ENCODE measurements at places on chromosomes 3 and 15.

GRCh38 chr3:100852840-100853239, 140.4 kb downstream of the ABI3BP start:
- H3K27ac ChIP-seq, result no peak overlapping the region
- no peaks in the 10 kb centered on the region for H3K27me3 ChIP-seq
- no peaks in the 10 kb centered on the region for H3K36me3 ChIP-seq
- H3K4me3 ChIP-seq, result no peak overlapping the region
- no peak for ATAC-seq
- H3K4me1 ChIP-seq, result no peaks in the 10 kb centered on the region

- ATAC-seq, result no peak
- H3K4me3 ChIP-seq, result no peak overlapping the region
- no peaks in the 10 kb centered on the region for H3K4me1 ChIP-seq
- H3K27me3 ChIP-seq, result no peaks in the 10 kb centered on the region
- no peaks in the 10 kb centered on the region for H3K36me3 ChIP-seq
Observed at GRCh38 chr15:32881528-32881927, 163.7 kb downstream of the GREM1 start.

GRCh38 chr3:63450023-63450422, 171.9 kb downstream of the SYNPR start:
- H3K27me3 ChIP-seq, result peaks cover 9% of the 10 kb centered on the region
- no peaks in the 10 kb centered on the region for H3K36me3 ChIP-seq
- H3K27ac ChIP-seq, result no peak overlapping the region

- no peak for ATAC-seq
- no peak overlapping the region for H3K4me3 ChIP-seq
- no peaks in the 10 kb centered on the region for H3K4me1 ChIP-seq
- H3K27me3 ChIP-seq, result no peaks in the 10 kb centered on the region
Observed at GRCh38 chr3:145079436-145079835, 1081.5 kb downstream of the PLOD2 start.

- no peaks in the 10 kb centered on the region for H3K36me3 ChIP-seq
- H3K4me3 ChIP-seq, result no peak overlapping the region
Observed at GRCh38 chr15:83178390-83178789, 29.2 kb downstream of the HDGFL3 start.

DNA sequence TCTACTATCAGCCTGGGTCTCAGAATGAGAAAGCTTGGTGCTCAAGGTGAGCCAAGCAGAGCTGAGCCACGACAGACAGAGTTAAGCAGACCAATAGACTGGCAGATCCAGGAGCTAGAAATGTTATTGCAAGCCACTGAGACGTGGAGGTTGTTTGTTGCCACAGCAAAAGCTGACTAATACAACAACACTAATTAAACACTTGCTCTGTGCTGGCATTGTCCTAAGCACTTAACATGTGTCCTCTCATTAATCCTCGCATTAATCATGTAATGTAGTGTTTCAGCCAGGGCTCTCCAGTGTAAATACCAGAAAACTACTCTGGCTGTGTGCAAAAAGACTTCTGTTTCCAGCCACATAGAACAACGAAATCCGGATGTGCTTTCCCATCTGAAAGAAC, 11.6 kb upstream of the SPSB4 start:
- no peak overlapping the region for H3K27ac ChIP-seq
- no peaks in the 10 kb centered on the region for H3K36me3 ChIP-seq
- H3K4me1 ChIP-seq, result no peaks in the 10 kb centered on the region
- H3K4me3 ChIP-seq, result no peak overlapping the region
- peaks cover 21% of the 10 kb centered on the region for H3K27me3 ChIP-seq
- no peak for ATAC-seq

- peaks cover 33% of the 10 kb centered on the region for H3K27me3 ChIP-seq
- no peak overlapping the region for H3K27ac ChIP-seq
- ATAC-seq, result no peak
Observed at GRCh38 chr3:185958626-185959025, 20.8 kb upstream of the TRA2B start.

- no peaks in the 10 kb centered on the region for H3K4me1 ChIP-seq
- ATAC-seq, result no peak
- no peak overlapping the region for H3K4me3 ChIP-seq
- no peak overlapping the region for H3K27ac ChIP-seq
- H3K27me3 ChIP-seq, result peaks cover 30% of the 10 kb centered on the region
Observed at GRCh38 chr3:180693656-180694055, 14.4 kb upstream of the CCDC39 start.

GRCh38 chr3:152835601-152836102, 721 bp downstream of the P2RY1 start:
- peak overlapping the region; percentile 66 for H3K4me3 ChIP-seq
- H3K36me3 ChIP-seq, result no peaks in the 10 kb centered on the region
- H3K4me1 ChIP-seq, result peaks cover 21% of the 10 kb centered on the region
- H3K27ac ChIP-seq, result no peak overlapping the region

- peaks cover 75% of the 10 kb centered on the region for H3K36me3 ChIP-seq
- no peak overlapping the region for H3K4me3 ChIP-seq
- no peak for ATAC-seq
- peak overlapping the region; percentile 6 for H3K27ac ChIP-seq
Observed at GRCh38 chr3:57646723-57647122, 46.2 kb downstream of the DENND6A start.

- H3K27me3 ChIP-seq, result peaks cover 4% of the 10 kb centered on the region
- no peak overlapping the region for H3K4me3 ChIP-seq
- no peak for ATAC-seq
- H3K36me3 ChIP-seq, result no peaks in the 10 kb centered on the region
- H3K27ac ChIP-seq, result no peak overlapping the region
Observed at GRCh38 chr3:63607716-63608115, 44.8 kb upstream of the SNTN start.

DNA sequence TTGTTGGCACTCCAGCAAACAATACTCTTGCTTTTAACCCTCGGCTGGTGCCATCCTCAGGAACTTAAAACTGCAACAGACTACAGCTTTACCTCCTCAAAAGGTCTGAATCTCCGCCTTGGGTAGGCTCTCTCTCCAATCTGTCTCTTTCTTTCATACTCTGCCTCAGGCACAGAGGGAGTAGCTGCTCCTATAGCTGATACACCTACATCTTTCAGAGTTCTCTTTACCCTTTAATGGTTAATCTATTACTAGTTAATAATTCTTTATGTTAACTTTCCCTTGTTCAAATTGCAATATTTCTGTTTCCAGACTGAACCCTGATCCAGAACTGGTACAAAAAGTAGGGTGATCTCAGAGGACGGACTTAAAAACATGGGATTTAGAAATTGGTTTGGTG, 66.2 kb downstream of the MAP4 start:
- H3K27ac ChIP-seq, result no peak overlapping the region
- peaks cover 10% of the 10 kb centered on the region for H3K36me3 ChIP-seq
- peaks cover under 1% of the 10 kb centered on the region for H3K4me1 ChIP-seq
- H3K27me3 ChIP-seq, result no peaks in the 10 kb centered on the region

- no peaks in the 10 kb centered on the region for H3K36me3 ChIP-seq
- peaks cover 22% of the 10 kb centered on the region for H3K27me3 ChIP-seq
- peaks cover under 1% of the 10 kb centered on the region for H3K4me1 ChIP-seq
- H3K27ac ChIP-seq, result no peak overlapping the region
- no peak for ATAC-seq
- no peak overlapping the region for H3K4me3 ChIP-seq
Observed at GRCh38 chr15:88395872-88396781, 71.1 kb downstream of the MRPL46 start.

DNA sequence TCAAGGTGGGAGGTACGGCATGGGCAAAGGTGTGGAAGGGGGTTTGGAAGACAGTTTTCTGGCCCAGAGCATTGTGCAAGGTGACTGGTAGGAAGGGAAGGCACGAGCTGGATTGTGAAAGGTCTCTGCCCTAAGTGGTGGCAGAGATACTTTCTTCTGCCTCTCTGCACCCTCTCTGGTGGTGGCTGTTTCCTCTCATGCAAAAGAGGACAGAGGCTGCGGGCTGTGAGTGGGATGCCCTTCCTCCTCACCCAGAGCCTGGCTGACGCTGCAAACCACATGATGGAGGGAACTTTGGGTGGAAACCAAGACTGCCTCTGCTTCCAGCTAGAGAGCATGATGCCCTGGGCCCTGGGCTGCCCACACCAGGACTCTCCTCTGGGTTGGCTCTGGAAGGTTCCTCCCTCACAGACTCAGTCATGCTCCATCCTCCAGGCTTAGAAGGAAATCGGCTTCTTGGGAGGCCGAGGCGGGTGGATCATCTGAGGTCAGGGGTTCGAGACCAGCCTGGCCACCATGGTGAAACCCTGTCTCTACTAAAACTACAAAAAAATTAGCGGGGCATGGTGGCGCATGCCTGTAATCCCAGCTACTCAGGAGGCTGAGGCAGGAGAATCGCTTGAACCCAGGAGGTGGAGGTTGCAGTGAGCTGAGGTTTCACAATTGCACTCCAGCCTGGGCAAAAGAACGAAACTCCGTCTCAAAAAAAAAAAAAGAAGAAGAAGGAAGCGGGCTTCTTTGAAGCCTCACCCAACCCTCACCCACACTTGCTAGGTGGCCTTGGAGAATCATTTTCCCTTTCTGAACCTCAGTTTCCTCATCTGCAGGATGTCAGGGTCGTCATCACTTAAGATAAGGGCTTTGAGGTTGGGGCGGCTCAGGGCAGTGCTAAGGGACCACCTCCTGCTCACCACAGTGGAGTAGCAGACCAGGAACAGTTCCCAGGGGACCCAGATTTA, 8.3 kb downstream of the PSTPIP1 start:
- peaks cover 51% of the 10 kb centered on the region for H3K4me1 ChIP-seq
- H3K27ac ChIP-seq, result peak overlapping the region; percentile 72
- peak overlapping the region; percentile 40 for H3K4me3 ChIP-seq
- peaks cover 12% of the 10 kb centered on the region for H3K36me3 ChIP-seq
- ATAC-seq, result peak; percentile 97
- H3K27me3 ChIP-seq, result no peaks in the 10 kb centered on the region

- ATAC-seq, result peak; percentile 53
- H3K36me3 ChIP-seq, result no peaks in the 10 kb centered on the region
- no peak overlapping the region for H3K4me3 ChIP-seq
- H3K27ac ChIP-seq, result no peak overlapping the region
Observed at GRCh38 chr15:35519541-35520149, 26.3 kb downstream of the DPH6 start.

- no peak overlapping the region for H3K27ac ChIP-seq
- H3K36me3 ChIP-seq, result no peaks in the 10 kb centered on the region
- no peaks in the 10 kb centered on the region for H3K27me3 ChIP-seq
- H3K4me3 ChIP-seq, result no peak overlapping the region
- ATAC-seq, result no peak
Observed at GRCh38 chr3:151371526-151371925, 13.0 kb downstream of the P2RY12 start.

DNA sequence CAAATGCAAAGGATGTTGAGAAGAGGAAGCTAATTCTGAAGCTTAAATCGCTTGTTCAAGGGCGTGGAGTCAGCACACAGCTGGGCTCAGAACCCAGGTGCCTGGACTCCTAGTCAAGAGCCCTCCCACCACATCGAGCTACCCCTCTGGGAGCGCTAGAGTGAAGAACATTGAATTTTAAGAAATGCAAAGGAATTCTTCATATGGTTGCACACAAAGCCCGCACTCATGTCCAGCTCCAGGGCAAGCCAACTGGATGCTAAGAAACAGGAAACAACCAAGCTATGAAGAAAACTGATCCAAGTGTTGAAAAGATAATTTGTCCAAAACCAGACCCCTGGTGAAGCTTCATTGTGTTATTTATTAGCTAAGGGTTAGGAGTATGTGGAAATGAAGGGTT, 122.3 kb downstream of the ALDH1A2 start:
- H3K27ac ChIP-seq, result no peak overlapping the region
- no peak for ATAC-seq
- H3K4me1 ChIP-seq, result no peaks in the 10 kb centered on the region
- H3K27me3 ChIP-seq, result peaks cover 59% of the 10 kb centered on the region
- H3K4me3 ChIP-seq, result no peak overlapping the region

- ATAC-seq, result no peak
- no peaks in the 10 kb centered on the region for H3K4me1 ChIP-seq
- H3K27me3 ChIP-seq, result peaks cover 25% of the 10 kb centered on the region
- no peak overlapping the region for H3K4me3 ChIP-seq
- no peaks in the 10 kb centered on the region for H3K36me3 ChIP-seq
Observed at GRCh38 chr3:50164984-50165909, 10.1 kb downstream of the SEMA3F start.

GRCh38 chr3:183073839-183074238, 25.5 kb downstream of the MCCC1 start:
- ATAC-seq, result no peak
- no peak overlapping the region for H3K27ac ChIP-seq
- no peaks in the 10 kb centered on the region for H3K27me3 ChIP-seq
- H3K36me3 ChIP-seq, result peaks cover 47% of the 10 kb centered on the region
- H3K4me1 ChIP-seq, result no peaks in the 10 kb centered on the region
- no peak overlapping the region for H3K4me3 ChIP-seq

DNA sequence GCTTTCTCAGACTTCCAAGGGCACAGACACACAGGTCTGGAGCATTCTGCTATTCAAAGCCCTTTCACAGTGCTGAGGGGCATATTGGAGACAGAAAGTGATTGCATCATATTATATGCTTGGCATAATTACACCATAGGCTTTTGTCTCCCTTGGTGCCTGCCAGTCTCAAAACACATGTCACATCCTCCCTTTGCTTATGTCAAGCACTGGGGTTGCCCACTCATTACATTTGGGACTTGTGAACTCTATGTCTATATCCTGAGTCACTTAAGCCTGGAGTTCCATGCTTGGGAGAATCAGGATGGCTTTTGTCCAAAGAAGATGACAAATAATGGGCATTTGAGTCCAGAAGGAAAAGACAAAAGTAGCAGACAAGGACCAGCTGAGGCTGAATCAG, 12.3 kb upstream of the PDZRN3 start:
- no peaks in the 10 kb centered on the region for H3K36me3 ChIP-seq
- no peak for ATAC-seq
- no peaks in the 10 kb centered on the region for H3K4me1 ChIP-seq
- H3K27ac ChIP-seq, result no peak overlapping the region
- no peak overlapping the region for H3K4me3 ChIP-seq

DNA sequence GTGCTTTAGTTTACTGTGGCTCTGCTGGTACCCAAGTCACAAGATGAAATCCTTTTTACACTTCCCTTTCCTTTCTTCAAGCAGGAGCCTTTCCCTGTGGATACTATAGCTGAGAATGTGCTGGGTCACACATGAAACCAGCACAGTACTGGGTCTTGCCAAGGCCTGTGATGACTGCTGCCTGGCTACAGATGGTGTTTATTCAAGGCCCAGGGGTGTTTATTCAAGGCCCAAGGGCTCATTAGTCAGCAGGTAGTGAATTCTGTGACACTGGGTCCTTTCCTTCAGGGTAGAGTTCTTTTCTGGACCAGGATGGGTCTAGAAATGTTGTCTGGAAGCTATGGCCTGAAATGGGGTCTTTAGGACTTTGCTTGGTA, 99.4 kb downstream of the SH3GL3 start:
- H3K4me1 ChIP-seq, result no peaks in the 10 kb centered on the region
- H3K27me3 ChIP-seq, result peaks cover 13% of the 10 kb centered on the region
- no peak overlapping the region for H3K4me3 ChIP-seq

Measured in stimulated activated memory B cell treated with anti-CD40 and anti-IgM and Interleukin-4, amounts not matched to agents 10 μg/mL and 1 μg/mL and 100 μg/mL, for 72 hours (primary cell).